ENCODE measurements at places on chromosomes 2 and 18.

DNA sequence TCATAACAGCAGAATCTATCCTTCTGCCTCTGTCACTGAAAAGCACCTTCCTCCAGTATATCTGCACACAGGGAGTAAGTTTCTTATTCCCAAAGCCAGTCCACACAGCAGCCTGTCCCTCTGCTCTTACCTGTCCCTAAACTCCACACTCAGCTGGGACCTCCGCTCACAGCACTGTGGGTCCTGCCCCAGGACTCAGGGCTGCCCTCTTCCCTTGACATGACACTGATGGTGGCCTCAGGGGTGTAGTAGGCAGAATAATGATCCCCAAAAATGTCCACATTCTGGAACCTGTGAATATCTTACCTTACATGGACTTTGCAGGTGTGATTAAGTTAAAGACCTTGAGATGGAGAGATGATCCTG is 39.7 kb upstream of the EML4 start:
- no peak for DNase-seq

GRCh38 chr2:187855689-187856088 is 301.5 kb upstream of the TFPI start:
- no peak for DNase-seq

DNA sequence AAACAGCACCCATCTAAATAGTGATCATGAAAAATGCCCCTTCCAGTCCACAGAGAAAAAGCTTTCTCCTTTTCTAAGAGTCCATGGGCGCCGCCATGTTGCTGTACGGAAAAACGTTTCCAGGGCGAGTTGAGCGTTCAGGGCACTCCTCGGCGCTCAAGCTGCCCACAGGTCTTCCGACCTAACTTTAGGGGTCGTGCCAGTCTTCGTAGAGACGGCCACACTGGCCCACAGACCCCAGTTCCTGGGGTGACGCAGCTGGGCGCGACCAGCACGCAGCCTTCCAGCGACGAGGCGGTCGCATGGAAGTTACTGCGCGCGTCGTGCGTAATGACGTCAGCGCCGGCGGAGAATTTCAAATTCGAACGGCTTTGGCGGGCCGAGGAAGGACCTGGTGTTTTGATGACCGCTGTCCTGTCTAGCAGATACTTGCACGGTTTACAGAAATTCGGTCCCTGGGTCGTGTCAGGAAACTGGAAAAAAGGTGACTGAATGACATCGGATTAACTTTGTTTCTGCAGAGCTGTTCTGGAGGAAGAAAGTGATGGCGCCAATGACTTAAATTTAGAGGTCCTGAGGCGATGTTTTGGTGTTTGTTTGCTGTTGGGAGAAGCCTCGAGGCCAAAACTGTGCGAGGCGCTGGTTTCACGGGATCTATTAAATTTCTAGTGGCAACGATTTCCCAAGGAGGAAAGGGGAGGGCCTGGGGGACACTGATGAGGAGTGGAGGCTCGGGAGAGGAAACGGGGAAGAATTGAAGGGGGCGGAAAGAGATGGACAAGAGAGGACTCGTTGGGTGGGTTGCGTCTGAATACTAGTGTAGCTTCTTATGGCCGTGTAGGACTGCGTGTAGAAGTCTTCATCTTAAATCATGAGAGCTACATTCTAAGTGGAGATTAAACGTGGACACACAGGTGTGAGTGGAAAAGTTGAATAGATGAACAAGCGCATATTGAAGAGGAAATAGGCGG is at the start of the genes METTL4 and NDC80:
TSS of gene METTL4 (minus strand) at position 306 of the 971 bp plus-strand sequence. CDS start 4,289 bp downstream, outside the sequence.
TSS of gene NDC80 (plus strand) at position 358 of the 971 bp plus-strand sequence. CDS start 1,429 bp downstream, outside the sequence.
- DNase-seq: peak; percentile 88

- peak; percentile 9 for DNase-seq
These were observed 306.5 kb upstream of the TNP1 start for GRCh38 chr2:217166241-217166850.

GRCh38 chr2:7709907-7710306 is 792.7 kb downstream of the RNF144A start:
- DNase-seq: no peak

- no peak for DNase-seq
These were observed 375.3 kb downstream of the LNPK start for GRCh38 chr2:175626796-175627195.

DNA sequence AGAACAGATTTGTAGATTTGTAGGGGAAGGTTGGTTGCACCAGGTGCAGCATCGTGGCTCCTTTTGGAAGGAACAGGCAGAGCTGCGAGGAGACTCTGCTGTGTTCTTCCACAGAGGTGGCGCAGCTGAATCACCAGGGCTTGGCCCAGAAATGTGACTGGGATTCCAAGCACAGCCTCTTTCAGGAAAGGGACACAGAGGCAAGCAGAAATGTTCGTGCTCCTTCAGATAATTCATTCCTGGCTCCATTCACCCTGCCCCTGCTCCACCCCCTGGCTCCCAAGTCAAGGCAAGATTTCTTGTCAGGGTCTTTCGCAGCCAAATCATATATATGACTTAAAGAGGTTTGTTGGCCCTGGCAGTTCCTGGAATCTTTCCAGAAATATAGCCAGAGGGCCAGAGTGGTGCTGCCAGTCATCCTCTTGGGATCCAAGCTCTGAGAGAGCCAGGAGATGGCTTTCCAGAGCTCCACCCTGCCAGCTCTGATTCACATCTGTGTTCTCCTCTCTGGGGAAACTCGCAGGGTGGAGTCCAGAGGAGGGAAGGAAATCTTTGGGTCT is 203.9 kb upstream of the TANK start:
- peak; percentile 34 for DNase-seq

- DNase-seq: no peak
These were observed 75.0 kb downstream of the SLC66A2 start for GRCh38 chr18:79876497-79876896.

DNA sequence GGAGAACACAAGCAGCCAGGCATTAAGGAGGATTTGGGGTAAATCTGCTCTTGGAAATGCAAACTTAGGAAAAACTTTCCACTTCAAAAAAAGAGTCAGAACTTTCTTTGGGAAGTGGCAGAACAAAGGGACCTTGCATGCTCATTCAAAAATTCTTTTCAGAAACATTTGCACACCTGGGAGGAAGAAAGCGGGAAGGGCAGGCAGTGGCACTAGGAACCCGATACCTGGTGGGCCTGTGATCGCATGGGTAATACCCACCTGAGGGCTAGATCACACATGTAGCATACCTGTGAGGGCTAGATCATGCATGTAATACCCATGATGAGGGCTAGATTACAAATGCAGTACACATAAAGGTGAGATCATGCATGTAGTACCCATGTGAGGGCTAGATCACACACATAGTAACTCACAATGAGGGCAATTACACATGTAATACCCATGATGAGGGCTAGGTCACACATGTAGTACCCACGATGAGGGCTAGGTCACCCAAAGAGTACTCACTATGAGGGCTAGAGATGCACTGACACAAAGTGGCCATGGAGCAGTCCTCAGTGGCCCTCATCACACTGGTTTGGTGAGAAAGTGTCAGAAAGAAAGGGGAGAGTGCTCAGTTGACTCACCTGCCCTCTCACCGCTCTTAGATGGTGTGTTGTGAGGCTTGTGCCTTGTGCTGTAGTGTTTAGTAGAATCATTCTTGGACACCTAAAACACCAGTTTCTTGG is 212.5 kb downstream of the DLGAP1 start:
- no peak for DNase-seq

- DNase-seq: peak; percentile 85
These were observed 16.2 kb downstream of the DOCK10 start for GRCh38 chr2:225025917-225026571.

- no peak for DNase-seq
These were observed 59.1 kb downstream of the C2orf76 start for GRCh38 chr2:119307419-119308140.

DNA sequence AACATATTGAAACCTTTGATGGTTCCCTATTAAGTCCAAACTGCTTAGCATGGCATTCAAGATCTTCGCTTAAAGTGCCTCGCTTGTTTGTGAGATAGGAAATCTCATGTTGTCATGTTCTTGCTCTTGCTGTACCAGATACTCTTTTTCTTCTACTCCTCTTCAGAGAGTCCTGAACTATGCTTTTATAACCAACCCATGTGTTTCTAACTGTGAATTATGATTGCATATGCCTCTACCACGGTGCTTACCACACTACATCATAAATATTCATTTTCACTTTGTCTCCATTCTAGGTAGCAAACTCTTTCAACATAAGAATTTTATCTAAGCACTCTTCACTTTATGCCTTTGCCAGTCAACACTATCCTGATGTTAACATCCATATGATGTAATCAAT is 23.6 kb downstream of the STAT4 start:
- DNase-seq: no peak

GRCh38 chr2:210072493-210072892 is 70.1 kb downstream of the RPE start:
- DNase-seq: no peak

DNA sequence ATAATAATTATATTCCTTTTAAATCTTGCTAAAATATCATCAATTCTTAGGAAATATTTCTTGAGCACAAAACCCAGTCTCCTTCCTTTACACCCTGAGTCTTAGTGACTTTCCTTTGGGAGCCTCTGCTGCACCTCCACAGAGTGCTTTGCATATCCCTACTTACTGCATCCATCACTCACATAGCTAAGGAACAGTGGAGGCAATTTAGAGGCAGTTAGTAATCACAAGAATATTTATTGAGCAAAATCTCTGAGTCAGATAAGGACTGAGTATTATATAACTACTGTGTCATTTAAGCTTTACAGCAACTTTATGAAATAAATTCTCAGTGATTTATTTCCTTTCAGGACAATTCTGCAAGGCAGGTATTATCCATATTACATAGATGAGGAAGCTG is 327.7 kb downstream of the TMX3 start:
- DNase-seq: peak; percentile 5

DNA sequence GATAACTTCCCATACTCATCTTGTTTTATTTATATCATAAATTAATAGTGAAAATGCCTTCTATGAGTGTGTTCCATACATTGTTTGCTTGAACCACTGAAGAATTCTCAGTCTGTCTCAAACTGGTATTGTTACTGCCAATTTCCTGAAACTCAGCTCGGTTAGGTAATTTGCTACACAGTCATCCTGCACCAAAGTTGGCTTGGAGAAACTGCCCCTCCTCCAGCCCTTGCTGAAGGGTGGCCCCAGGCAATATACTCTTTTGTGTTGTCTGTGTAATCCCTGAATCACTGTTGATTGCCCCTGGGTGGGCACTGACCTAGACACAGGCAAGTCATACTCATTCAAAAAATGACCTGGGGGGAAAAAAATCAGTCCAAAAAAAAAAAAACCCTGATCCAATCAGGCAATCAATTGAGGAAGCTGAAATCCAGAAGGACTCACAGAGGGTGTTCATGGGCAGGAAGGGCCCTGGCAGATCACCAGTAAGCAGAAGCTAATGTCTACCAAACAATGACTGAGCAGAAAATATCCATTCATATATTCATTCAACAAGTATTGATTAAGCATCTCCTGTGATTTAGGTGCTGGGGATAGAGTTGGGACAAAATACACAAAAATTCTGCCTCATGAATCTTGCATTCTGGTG is 3.8 kb upstream of the SESTD1 start:
- peak; percentile 78 for DNase-seq

GRCh38 chr2:128446874-128447537 is 128.3 kb upstream of the HS6ST1 start:
- no peak for DNase-seq

- no peak for DNase-seq
These were observed 1.0 kb upstream of the TUBB6 start for GRCh38 chr18:12306752-12307700.

DNA sequence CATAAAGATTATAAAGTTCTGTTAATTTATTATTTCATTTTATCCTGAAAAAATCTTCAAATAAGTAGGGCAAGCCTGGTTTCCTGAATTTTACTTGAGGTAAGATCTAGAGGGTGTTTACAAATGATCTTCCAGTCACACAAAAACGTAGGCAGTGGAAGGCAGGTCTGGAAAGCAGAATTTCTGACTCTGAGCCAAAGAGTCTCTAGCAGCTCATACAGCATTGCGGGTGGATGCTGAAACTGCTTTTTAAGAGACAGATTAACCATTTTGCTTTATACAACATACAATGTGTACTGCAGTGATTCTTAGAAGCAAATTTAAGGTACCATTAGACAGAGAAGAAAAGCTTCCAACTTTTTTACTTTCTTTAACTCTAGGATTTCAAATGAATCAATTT is 117.0 kb downstream of the FTCDNL1 start:
- no peak for DNase-seq

DNA sequence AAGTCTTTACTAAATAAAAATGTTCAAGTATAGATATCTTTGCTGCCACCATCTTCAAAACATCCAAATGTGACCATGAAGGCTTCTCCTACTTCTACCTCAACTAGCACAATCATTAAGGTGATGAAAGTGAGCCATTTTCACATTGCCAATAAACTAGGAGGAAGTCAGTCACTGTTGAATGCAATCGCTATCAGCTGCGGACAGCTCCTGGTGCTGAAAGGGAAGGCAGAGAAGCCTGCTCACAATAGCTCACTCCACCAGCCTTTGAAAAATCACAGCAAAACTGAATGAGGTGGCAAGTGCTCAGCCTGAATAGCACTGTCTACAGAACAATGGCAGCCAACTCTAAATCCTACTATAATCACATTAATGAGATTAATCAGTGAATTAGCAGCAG is 2.2 kb downstream of the MYT1L start:
- no peak for DNase-seq

GRCh38 chr18:55763298-55763697 is 175.3 kb upstream of the TCF4 start:
- peak; percentile 62 for DNase-seq

- DNase-seq: no peak
These were observed 45.3 kb downstream of the BIN1 start for GRCh38 chr2:127061375-127062273.

DNA sequence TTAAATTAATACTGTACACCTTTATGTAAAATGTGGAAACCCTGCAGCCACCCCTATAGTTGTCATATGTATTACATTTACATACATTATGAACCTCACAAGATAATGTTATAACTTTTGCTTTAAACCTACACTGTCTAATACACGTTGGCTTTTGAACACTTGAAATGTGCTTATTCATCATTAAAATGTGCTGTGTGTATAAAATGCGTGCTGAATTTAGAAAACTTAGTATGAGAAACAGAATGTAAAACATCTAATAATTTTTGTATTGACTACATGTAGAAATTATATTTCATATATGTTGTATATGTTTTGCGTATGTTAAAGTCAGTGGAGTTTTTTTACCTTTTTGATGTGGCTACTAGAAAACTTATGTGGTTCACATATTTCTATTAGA is 68.8 kb downstream of the MAPRE2 start:
- no peak for DNase-seq

DNA sequence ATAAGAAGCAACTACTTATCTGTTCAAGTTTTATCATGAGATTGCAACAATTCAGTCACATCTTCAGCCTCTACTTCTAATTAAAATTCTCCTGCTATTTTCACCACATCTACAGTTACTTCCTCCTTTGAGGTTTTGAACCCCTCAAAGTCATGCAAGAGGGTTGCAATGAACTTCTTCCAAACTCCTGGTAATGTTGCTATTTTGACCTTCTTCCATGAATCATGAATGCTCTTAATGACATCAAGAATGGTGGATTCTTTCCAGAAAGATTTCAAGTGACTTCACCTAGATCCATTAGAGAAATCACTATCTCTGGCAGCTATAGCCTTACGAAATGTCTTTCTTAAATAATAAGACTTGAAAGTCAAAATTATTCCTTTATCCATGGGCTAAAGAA is 1052.8 kb upstream of the NRXN1 start:
- DNase-seq: no peak

Measured in NCI-H226 (cell line).